ENCODE measurements at places on chromosomes 7 and 10.

DNA sequence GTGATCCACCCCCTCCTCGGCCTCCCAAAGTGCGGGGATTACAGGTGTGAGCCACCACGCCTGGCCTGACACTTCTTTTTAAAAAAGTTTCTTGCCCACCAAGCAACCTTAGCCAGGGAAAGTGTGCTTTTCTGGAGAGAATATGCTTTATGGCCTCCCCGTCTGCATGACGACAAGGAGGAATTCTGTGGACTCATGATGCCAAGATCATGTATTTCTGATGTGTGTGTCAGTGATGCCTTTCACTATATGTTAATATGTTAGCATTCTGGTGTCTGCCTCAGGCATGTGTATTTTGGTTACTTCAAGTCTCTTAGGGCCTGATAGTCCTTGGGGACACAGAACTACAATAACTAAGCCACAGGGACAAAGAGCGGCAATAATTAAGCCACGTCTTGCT is 2.1 kb downstream of the PDSS1 start:
- no peak for DNase-seq

DNA sequence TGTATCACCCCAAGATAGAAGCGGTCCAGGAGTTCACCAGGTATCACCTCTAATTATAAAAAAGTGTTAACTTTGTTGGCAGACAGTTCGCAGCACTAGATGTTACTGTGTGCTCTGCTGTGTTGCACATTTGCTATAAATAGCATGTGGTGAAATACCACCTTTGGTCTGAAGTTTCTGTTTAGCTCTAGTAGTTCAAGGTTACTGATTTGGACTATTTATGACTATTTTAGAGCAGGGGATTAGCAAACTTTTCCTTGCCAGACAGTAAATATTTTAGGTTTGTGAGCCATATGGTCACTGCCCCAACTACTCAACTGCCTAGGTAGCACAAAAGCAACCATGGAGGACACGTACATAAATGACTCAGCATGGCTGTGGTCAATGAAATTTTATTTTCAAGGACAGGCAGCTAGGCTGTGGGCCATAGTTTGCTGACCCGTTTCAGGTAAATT is 16.5 kb downstream of the DENND10 start:
- no peak for DNase-seq

GRCh38 chr10:122565766-122566206 is 5.2 kb downstream of the DMBT1 start:
- DNase-seq: peak; percentile 89

GRCh38 chr10:17353568-17354300 is 100.7 kb downstream of the ST8SIA6 start:
- no peak for DNase-seq

- no peak for DNase-seq
These were observed 24.0 kb upstream of the ACTR3B start for GRCh38 chr7:152735443-152736004.

Measured in activated effector memory CD4-positive, alpha-beta T cell treated with anti-CD3 and anti-CD28 coated beads, Interleukin-2, amount 50 U/mL, for 16 hours (primary cell).